ENCODE measurements at places on chromosomes 2 and 18.

GRCh38 chr2:168559187-168559586, 103.1 kb downstream of the CERS6 start:
- no peak for DNase-seq

DNA sequence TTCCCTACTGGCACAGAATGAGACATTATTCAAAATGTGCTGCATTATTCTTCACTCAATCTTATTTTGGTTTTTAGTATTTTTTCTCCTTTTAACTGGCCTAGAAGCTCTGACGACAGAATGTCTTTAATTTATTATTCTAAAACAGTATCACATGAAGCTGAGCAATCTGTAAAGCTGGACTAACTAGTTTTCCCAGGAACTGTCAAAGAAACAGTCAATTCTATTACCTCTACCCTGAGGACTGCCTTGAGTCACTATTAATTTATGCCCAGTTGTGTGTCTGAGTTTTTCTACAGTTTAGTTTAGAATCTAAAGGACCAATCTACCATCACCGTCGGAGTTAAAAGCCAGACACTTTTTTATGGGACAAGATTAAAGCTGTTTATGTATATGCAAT, 31.6 kb downstream of the MBD2 start:
- no peak for DNase-seq

DNA sequence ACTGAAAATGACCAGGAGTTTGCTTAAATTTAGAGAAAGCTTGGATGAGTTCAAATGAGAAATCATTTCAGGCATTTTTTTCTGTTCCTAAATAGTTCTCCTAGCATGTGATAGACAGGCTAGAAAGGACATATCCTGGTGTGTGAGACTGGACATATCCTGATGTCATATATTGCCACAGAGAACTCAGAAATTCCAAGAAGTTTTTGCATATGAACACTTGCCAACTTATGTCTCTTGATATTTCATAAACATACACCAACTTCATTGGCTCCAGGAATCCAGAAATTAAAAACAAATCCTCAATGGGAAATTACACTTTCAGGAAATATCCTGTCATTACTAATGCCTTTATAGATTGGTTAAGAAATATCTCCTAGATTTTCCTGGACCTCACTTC, 2.9 kb upstream of the SERPINB4 start:
- no peak for DNase-seq

DNA sequence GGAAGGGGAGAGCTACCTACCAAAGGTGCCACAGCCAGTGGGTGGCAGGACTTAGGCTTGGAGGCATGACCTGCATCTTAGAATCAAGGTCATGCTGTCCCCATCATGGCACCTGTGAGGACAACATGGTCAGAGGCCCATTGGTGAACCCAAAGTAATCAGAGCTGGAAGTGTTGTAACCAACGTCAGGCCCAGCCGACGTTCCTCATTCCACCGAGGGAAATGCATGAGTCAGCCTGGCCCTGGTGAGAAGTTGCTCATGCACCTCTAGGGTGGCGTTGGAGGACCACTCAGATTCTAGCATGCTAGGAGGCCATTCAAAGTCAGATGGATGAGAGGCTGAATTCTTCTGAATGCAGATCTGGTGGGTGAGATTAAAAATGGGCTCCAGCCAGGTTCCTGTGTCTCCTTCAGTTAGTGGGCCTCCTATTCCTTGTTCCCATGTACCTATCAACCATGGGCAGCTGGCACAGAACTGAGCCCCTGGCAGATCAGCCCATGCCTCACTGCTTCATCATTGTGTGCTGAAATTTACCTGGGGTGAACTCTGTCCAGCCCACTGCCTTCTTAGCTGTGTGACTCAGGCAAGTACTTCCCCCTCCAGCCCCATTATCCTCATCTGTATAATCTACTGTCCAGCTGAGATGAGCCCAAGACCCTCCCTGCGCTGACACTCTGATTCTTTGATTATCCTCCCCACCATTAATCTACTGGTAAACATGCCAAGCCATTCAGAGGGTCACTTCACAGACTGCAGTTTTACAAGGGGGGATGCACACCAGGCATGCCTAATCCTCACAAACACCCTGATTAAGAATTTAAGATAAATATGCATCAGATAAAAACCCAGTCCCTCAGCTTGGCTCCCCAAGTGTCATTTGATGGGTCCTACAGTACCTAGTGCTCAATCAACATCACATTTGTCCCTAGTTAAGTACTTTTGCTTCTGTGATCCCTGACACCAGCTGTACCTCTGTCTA, 14.0 kb downstream of the SLC14A2 start:
- peak; percentile 39 for DNase-seq

DNA sequence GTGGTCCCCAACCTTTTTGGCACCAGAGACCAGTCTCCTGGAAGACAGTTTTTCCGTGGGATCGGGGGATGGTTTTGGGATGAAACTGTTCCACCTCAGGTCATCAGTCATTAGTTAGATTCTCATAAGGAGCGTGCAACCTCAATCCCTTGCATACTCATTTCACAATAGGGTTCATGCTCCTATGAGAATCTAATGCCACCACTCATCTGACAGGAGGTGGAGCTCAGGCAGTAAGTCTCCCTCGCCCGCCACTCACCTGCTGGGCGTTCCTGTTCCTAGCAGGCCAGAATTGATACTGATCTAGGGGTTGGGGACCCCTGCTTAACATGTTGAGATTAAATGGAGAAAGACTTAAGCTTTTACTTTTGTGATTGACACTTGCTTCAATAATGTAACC, 9.9 kb downstream of the NABP1 start:
- DNase-seq: no peak

- DNase-seq: no peak
Measured at GRCh38 chr2:21620771-21621170, 497.0 kb downstream of the TDRD15 start.

GRCh38 chr2:191041418-191042161, 27.6 kb upstream of the STAT1 start:
- DNase-seq: no peak

GRCh38 chr2:191479680-191480023, 198.3 kb upstream of the NABP1 start:
- DNase-seq: no peak

- no peak for DNase-seq
Measured at GRCh38 chr2:75284345-75284744, 85.0 kb upstream of the TACR1 start.

DNA sequence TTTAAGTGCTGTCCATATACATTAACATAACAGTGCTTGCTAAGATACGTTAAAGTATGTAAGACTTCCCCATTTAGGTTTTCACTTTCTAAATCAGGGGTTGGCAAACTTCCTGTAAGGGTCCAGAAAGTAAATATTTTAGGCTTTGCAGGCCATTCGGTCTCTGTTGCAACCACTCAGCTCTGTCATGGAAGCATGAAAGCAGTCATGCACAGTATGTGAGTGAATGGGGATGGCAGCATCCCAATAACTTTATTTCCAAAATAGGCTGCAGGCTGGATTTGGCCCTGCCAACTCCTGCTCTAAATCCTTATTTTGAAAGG, 128.7 kb downstream of the PLA2R1 start:
- DNase-seq: peak; percentile 2

- no peak for DNase-seq
Measured at GRCh38 chr2:224860786-224861185, 144.6 kb upstream of the CCDC195 start.

DNA sequence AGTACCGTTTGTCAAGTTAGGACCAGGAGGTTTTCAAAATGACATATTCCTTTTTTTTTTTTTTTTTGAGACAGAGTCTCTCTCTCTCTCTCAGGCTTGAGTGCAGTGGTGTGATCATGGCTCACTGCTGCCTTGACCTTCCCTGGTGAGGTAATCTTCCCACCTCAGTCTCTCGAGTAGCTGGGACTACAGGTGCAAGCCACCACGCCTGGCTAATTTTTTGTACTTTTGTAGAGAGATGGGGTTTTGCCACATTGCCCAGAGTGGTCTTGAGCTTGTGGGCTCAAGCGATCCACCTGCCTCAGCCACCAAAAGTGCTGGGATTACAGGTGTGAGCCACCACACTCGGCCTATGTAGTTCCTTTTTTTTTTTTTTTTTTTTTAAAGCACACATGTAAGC, 127.9 kb upstream of the SEC11C start:
- no peak for DNase-seq

GRCh38 chr2:104215269-104216161, 638.4 kb upstream of the POU3F3 start:
- no peak for DNase-seq

GRCh38 chr18:70535041-70535440, 246.2 kb downstream of the SOCS6 start:
- DNase-seq: no peak

DNA sequence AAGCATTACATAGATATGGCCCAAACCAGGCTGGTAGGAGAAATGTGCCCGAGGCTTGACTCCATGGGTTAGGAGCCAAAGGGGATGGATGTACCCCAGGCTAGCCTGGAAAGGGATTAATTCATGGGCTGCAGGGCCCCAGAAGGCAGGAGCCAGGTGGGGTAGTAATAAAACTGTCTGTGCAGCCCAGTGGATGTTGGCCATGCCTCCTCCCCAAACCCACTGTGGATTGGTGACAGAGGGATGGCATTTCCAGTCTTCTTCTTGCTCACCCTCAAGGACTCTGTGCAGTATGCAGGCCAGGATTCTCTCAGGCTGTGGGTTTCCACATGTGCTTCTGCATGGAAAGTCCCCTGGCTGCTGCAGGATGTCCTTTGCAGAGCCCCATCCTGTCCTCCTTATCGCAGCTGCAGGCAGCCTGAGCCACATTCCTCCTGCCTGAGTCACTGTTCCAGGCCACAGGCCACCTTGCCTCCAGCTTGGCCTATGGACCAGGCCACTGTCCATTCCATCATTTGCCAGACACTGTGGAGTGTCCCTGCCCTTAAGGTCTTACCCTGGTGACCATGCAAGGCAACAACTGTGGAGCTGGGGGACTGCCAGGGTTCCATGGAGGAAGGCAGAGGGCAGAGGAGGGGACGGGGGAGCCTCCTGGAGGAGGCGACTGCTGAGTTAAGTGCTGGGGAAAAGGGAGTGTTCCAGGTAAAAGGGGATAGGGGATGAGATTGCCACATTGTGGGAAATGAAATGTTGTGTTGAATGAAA, 38.9 kb downstream of the INO80C start:
- no peak for DNase-seq

GRCh38 chr2:14232217-14232616, 400.3 kb upstream of the LRATD1 start:
- DNase-seq: no peak

DNA sequence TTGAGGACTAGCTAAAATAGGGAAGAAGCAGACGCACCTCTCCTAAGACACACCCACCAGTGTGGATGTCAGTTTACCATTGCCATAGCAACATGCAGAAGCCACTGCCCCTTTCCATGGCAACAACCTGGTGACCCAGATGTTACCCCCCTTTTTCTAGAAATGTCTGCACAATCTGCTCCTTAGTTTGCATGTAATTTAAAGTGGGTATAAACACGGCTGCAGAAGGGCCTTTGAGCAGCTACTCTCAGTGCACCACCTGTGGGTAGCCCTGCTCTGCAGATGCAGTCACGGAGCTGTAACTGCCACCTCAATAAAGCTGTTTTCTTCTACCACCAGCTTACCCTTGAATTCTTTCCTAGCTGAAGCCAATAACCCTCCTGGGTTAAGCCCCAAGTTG, 87.1 kb downstream of the FBXO15 start:
- no peak for DNase-seq

GRCh38 chr2:225454412-225454811, 54.9 kb downstream of the NYAP2 start:
- DNase-seq: no peak

- DNase-seq: no peak
Measured at GRCh38 chr2:12761104-12761503, 44.4 kb downstream of the TRIB2 start.

DNA sequence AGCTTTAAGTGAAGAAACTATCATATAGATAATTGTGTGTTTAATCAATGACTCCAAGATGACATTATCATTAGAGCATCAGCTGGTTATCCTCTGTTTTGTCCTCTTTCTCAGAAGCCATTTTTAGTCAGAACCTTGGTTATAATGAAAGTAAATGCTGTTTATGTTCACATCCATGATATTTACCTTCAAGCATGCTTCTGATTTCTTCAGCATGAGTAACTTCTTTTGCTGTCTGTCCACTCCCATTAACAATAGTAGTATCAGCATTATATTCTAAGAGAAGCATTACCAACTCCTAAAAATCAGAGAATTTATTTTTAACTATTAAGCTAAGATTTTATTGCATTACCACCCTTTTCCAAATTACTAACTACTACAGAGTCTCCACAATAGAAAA, 56.3 kb downstream of the OSBPL1A start:
- no peak for DNase-seq

Data from CD4-positive, alpha-beta T cell treated with Interferon gamma for 1 hour (primary cell).